Activated CD4-positive, alpha-beta T cell treated with anti-CD3 and anti-CD28 coated beads, Interleukin-2, amount 10 ng/mL, durations not matched to agents 7 days and 5 days (primary cell): ENCODE measurements at places on chromosomes 4 and X.

GRCh38 chr4:122384245-122384644, 5.4 kb downstream of the ADAD1 start:
- no peak for DNase-seq

DNA sequence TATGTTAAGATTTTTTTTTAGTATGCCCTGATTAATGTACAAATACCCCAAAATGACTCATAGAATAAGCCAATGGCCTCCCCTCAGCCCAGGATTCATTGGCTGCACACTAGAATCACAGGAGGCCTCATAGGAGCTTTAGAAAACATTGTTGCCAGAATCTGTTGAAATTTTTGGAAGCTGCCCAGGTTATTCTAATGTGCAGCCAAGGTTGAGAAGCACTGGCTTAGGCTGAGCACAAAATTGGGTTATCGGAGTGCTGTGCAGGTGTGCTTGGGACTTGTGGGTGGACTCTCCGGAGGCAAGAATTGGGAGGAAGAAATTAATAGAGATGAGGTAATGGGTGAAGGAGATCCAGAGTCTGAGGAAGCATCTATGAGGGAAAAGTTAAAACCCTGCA, 41.3 kb upstream of the VCX start:
- no peak for DNase-seq

GRCh38 chr4:174377613-174378012, 93.9 kb downstream of the CEP44 start:
- no peak for DNase-seq

GRCh38 chr4:168502861-168503260, 6.0 kb downstream of the PALLD start:
- no peak for DNase-seq

GRCh38 chr4:99863804-99864203, 30.4 kb downstream of the LAMTOR3 start:
- DNase-seq: no peak

DNA sequence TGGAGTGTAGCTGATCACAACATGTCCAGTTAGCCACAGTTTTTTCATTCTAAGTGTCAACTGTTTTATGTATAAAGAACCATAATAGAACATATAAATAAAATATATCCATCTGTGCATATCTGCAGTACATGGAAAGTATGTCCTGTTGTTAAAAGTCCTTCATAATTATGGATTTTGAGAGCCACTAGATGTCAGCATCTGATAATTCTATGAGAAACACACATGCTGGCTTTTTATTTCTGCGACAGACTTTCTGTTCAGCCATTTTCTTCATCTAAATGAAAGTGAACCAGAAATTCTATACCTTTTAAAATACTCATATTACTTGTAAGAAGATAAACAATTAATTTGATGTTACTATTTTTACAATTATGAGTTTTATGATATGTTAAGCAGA, 251.5 kb downstream of the GPM6A start:
- no peak for DNase-seq

DNA sequence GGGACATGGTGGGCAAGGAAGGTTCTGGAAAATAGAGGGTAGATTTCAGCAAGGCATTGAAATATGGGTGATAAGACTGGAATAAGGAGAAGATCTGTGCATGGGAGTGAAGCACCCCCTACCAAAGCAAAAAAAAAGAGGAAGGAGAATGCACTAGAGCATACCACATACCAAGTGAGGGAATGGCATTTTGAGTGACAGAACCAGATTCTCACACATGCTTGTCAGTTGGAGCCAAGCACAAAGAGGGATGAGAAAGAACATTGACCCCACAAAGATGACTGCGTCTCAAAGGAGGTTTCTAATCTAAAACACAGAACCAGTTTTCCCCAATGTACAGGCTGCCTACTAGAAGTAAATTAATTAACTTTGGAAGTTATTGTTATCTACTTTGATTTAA, 140.3 kb upstream of the SMAD1 start:
- no peak for DNase-seq

DNA sequence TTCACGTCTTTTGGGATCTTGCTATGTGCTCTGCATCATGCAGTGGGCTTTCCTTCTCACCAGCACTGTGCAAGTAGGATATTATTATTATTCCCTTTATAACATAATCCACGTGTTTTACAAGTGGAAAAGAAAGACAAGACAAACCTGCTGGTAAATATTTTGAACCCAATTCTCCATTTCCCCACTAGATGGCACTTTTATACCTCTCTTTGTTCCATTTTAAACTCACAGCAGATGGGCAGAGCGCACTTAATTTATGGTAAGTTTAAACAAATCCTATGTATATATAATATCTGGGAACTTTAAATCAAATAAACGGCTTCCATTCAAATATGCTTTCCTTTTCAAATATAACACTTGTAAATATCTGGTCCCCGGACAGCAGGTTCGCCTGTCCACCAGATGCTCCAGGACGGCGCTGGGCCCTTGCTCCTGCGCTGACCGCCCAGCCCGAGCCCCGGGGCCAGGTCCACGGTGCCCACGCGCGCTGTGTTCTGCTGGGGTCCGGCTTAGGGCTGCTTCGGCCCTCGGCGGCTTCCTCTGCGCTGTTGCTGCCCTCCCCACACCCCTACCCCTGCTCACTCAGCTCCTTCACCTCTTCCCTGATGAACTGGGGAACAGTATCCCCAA, 31.1 kb downstream of the F11 start:
- no peak for DNase-seq
